ENCODE measurements at places on chromosomes 6 and 20. TPM values are rescaled to one million over a fixed set of nuclear protein-coding genes. Genes with fewer than 3 reads are reported as not detected.

Gene PPP2R5D
- 28.9 TPM for total RNA-seq

Gene EDN1
- 57.2 TPM for total RNA-seq

Gene FRK
- 1.3 TPM for total RNA-seq

Gene MLN
- not detected for total RNA-seq

Gene ASIP
- total RNA-seq: not detected

Gene BHLHE23
- total RNA-seq: not detected

Gene GLP1R
- not detected for total RNA-seq

Gene BMP5
- not detected for total RNA-seq

Gene KCNK17
- total RNA-seq: not detected

Gene PSMB8
- total RNA-seq: 20.6 TPM

Gene MYLK2
- 0.55 TPM for total RNA-seq

Gene SMLR1
- total RNA-seq: not detected

Gene AIF1
- not detected for total RNA-seq

Gene REM1
- 0.18 TPM for total RNA-seq

Gene COL12A1
- 6.4 TPM for total RNA-seq

Gene TSHZ2
- total RNA-seq: not detected

Gene C20orf141
- total RNA-seq: not detected

Gene GRIK2
- total RNA-seq: 0.21 TPM

Gene TNXB
- total RNA-seq: 0.57 TPM

Gene FOXQ1
- total RNA-seq: 4.8 TPM

Gene GHRH
- total RNA-seq: not detected

Gene DEFB132
- not detected for total RNA-seq

Gene BMP6
- 18.9 TPM for total RNA-seq

Gene EFCAB8
- not detected for total RNA-seq

Gene THBS2
- not detected for total RNA-seq

Gene MAFB
- 0.07 TPM for total RNA-seq

Gene ANGPT4
- total RNA-seq: not detected

Gene KCNQ5
- 1.2 TPM for total RNA-seq

Gene PBOV1
- not detected for total RNA-seq

Gene NFS1
- total RNA-seq: 21.2 TPM

Gene ISM1
- total RNA-seq: 0.20 TPM

Gene CST9
- not detected for total RNA-seq
